ENCODE measurements at places on chromosomes 11 and 22. TPM values are rescaled to one million over a fixed set of nuclear protein-coding genes. Genes with fewer than 3 reads are reported as not detected.

Gene PHRF1
- polyA plus RNA-seq = 14.6 TPM

Gene ZNF280A
- not detected for polyA plus RNA-seq

Gene ARHGAP42
- polyA plus RNA-seq = 17.0 TPM

Gene TMEM223
- 16.1 TPM for polyA plus RNA-seq

Gene VPREB1
- 0.13 TPM for polyA plus RNA-seq

Gene TMEM151A
- polyA plus RNA-seq = 0.54 TPM

Gene GRK3
- polyA plus RNA-seq = 3.2 TPM

Gene NDUFV1
- 361 TPM for polyA plus RNA-seq

Gene MRGPRX4
- not detected for polyA plus RNA-seq

Gene SLCO2B1
- polyA plus RNA-seq = 46.6 TPM

Gene ACR
- not detected for polyA plus RNA-seq

All from small intestine (tissue), 16 donors.